Sigmoid colon (tissue), 7 donors: ENCODE measurements at places on chromosomes 16 and 17. TPM values are rescaled to one million over a fixed set of nuclear protein-coding genes. Genes with fewer than 3 reads are reported as not detected.
A peak's percentile ranks its signal among the peaks of the same experiment; 100 is the strongest.

C16orf96 gene
- not detected for total RNA-seq

CD300LB gene
- not detected for total RNA-seq

SDK2 gene
- 0.83 TPM for total RNA-seq

DNA sequence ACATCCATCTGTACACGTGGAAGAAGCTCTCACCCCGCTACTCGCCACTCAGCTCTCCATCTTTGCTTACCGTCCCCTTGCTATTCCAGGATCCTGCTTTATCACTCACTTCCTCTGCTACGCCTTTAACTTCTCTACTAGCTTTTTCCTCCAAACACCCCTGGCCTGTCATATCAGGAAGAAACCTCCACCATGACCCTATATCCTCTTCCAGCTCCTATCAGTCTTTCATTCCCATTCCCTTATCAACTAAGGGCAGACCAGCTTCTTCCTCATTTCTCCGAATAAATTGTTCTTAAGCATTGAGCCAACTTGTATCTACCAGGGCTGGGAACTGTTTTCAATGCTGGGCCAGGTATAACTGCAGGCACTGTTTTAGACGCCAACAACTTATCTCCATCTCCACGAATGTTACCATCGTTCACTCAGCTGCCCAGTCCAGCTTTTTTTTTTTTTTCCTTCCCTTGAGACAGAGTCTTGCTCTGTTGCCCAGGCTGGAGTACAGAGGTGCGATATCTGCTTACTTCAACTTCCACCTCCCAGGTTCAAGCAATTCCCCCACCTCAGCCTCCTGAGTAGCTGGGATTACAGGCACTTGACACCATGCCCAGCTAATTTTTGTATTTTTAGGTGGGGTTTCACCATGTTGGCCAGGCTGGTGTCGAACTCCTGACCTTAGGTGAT is 4.3 kb downstream of the IQCK start:
- no peak for DNase-seq

DNA sequence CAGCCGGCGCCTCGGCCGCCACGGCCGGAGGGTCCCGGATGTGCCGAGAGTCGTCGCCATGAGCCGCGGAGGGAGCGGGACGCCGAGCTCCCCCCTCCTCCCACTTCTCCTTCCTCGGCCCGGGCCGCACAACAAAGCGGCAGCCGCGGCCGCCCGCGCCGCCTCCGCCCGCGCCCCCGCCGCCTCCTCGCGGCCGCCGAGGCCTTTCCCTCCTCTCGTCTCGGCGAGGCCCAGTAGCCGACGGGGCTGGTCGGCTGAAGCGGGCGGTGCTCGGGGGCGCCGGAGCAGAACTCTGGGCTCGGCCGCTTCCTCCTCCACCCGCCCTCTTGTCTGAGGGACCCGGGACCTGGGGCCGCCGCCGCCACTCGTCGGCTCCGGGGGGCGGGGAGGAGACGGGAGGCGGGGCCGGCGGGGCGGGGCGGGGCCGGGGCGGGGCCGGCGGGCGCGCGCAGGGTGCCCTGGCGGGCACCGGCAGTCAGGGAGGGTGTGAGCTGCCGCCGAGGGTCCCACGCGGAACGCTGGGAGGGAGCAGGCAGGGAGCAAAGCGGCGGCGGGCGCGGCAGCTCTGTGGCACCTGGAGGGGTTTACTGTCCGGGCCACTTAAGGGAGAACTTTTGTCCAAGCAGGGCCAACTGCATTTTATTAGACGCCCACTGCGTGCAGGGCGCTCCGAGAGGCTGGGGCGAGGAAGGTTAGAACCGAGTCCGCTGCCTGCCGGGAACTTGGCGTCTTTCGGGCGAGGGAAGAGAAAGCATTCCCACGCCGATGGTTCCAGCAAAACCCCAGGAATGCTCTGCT is at the start of gene SMURF2:
TSS of gene SMURF2 (minus strand) at position 332 of the 798 bp plus-strand sequence. CDS start 427 bp downstream, outside the sequence.
- DNase-seq = peak; percentile 88

DNA sequence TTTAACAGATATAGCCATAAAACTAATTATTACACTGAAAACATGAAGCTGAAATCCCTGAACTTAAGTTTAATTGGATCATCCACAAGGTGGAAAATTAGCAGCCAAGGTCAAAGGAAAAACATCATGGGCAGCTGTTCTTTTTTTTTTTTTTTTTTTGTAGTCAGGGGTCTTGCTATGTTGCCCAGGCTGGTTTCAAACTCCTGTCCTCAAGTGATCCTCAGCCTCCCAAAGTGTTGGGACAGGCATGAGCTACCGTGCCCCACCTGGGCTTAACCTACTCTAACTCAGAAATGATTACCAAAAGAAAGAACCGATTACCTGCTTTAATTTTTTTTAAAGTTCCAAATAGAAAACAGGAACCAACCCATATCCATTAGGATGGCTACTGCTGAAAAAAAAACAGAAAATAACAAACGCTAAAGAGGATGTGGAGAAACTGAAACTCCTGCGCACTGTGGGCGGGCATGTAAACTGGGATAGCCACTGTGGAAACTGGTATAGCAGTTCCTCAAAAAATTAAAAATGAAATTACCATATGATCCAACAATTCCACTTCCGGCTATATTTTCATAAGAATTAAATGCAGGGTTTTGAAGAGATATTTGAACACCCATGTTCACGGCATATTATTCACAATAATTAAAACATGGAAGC is 8.6 kb downstream of the CMC2 start:
- DNase-seq = no peak

DNA sequence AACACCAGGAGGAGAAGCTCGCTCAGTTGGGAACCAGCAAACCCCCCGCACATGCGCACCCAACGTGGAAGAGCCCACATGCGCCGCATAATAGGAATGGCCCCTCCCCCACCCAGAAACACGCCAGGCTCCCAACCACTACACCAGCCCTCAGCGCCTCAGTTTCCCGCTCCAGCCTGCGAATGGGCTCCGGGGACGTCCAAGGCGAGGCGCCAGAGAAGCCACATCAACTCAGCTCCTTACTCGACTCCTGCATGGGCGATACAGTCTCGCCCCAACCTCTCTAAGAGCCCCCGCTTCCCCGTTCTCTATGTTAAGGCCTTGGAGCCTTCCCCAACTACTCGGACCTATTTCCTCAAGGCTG is 504 bp downstream of the SRSF1 start:
- DNase-seq = peak; percentile 89

DNA sequence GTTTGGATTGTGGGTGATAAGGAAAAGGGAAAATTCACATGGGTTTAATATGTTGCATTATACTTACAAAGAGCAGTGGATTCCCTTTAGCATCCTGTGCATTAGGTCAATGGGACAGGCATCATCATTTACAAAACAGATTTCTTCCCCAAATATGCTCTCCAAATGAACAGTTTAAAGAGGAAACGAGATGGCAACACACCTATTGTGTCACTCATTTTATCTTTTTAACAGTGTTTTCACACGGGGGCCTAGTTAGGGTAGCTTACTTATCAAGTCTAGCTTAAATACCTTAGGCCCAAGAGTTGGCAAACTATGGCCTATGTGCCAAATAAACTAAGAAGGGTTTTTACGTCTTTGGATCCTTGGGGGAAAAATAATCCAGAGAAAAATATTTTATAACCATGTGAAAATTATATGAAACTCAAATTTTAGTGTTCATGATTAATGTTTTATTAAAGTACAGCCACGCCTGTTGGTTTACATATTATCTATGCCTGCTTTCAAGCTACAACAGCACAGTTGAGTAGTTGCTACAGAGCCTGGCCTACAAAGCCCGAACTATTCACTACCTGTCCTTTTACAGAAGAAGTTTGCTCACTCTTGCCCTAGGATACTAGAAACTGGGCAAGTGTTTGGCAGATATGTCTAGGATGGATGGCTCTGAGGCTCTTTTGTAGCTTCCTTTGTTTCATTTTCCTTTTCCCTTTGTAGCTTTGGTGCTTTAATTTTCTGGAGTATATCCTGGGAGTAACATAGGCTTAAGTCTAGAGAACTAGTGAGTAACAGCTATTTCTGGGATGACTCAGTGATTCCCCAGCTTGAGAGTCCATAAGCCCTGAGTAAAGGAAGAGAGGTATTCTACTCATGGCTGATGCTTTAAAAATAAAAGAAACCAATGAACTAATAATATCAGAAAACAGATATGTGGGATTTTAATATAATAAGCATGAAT is 12.4 kb downstream of the NUP93 start:
- no peak for DNase-seq

GRCh38 chr17:58300336-58300735 is 19.6 kb upstream of the MPO start:
- DNase-seq = peak; percentile 2

DNA sequence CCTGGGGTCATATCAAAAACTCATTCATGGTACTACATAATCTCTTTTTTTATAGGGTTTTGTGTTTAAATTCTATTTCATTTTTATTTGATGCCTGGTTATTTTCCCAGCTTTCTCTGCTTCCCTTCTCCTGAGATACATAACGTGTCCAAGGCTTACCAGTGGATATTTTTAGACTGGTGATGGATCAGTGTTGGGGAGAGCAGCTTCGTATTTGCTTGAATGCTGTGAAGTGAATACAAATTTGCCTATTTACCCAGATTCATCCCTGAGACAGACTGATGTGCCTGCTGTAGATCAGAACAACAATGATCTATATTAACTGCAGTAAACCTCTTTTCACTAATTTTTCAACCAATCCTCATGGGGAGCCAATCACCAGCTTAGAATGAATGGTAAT is 43.2 kb upstream of the FOXJ1 start:
- no peak for DNase-seq

DNA sequence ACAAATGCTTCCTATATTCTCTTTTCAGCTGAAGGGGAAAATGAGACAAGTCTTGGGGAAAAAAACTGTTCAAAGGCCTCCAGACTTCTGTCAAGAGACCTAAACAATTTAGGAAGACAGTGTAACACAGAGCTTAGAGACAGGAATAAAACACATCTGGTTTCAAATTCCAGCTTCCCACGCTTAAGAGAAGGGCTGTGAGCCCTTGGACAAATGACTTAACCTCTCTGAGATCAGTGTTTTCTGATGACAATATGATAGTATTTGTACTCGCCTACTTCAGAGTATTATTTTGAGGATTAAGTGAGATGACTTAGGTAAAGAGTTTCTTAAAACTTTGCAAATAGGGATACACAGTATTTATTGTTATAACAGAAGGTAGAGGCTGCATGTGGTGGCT is 29.5 kb downstream of the SMURF2 start:
- DNase-seq = no peak

GRCh38 chr17:44575403-44575802 is 18.1 kb downstream of the FZD2 start:
- no peak for DNase-seq

- DNase-seq = no peak
Observed at GRCh38 chr17:57909551-57909950, 45.7 kb downstream of the CUEDC1 start.

- DNase-seq = peak; percentile 65
Observed at GRCh38 chr17:16286947-16287562, 66.2 kb downstream of the CENPV start.

GRCh38 chr17:66191593-66192377 is at the start of gene CEP112:
Gene CEP112 (minus strand): TSS chr17:66192133.
- DNase-seq = peak; percentile 78

- no peak for DNase-seq
Observed at GRCh38 chr16:20348365-20349185, 3.9 kb downstream of the UMOD start.

TMEM208 gene
- 30.6 TPM for total RNA-seq

CLEC18B gene
- not detected for total RNA-seq

- DNase-seq = no peak
Observed at GRCh38 chr17:51481370-51481769, 221.0 kb downstream of the UTP18 start.

GRCh38 chr16:638034-638543 is 2.0 kb upstream of the METTL26 start:
- no peak for DNase-seq

GRCh38 chr17:19347323-19348080 is 15.0 kb downstream of the B9D1 start:
- DNase-seq = peak; percentile 65
